ENCODE measurements at places on chromosomes 7 and 10.

- no peak for DNase-seq
Observed at GRCh38 chr7:152674860-152675758, 832 bp downstream of the XRCC2 start.

GRCh38 chr7:45147858-45148652 lies 9.5 kb upstream of the RAMP3 start:
- no peak for DNase-seq

DNA sequence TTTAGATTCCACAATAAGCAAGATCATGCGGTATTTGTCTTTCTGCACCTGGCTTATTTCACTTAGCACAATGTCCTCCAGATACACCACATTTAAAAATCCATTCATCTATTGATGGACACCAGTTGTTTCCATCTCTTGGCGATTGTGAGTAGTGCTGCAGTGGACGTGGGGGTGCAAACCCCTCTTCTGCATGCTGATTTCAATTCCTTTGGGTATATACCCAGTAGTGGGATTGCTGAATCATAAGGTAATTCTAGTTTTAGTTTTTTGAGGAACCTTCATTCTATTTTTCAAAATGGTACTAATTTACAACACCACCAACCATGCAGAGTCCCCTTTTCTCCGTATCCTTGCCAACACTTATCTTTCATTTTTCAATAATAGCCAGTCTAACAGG lies 2.0 kb upstream of the ASB10 start:
- no peak for DNase-seq

DNA sequence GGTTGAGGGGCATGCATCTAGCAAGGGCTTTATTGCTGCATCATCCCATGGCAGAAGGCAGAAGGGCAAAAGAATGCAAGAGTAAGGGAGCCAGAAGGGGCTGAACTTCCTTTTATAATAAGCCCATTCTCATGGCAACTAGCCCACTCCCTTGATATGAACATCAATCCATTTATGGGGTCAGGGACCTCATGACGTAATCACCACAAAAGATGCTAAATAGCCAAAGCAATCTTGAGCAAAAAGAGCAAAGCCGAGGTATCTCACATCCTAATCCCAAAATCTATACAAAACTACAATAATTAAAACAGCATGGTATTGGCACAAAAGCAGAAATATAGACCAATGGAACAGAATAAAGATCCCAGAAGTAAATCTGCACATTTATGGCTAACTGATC lies 499.9 kb downstream of the ATRNL1 start:
- no peak for DNase-seq

GRCh38 chr7:44727158-44727936 lies 21.3 kb upstream of the ZMIZ2 start:
- no peak for DNase-seq

DNA sequence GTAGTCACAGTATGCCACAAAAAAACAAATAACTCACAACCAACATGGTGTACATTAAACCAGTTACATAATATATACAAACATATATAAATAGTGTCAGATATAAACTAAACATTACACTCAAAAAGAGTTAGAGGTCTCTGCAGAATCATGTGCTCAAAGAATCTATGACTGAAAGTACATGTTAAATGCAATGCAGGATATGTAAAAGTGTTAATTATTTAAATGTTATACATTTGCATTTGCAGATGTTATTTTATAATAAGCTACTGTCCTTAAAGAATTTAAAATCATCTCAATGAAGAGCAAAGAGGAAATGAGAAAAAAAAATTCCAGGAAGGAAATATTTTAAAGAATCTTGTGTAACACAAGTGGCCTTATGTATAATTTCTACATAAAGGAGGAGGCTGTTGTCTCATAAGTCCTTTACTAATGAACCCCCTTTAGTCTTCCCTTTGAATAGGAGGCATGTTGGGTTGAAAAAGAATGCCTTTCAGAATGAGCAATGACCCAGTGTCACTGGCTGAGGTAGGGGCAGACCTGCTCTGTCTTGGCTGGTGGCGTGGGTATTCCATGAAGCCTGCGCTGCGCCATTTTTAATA lies 148.9 kb downstream of the ITGA8 start:
- DNase-seq: no peak

DNA sequence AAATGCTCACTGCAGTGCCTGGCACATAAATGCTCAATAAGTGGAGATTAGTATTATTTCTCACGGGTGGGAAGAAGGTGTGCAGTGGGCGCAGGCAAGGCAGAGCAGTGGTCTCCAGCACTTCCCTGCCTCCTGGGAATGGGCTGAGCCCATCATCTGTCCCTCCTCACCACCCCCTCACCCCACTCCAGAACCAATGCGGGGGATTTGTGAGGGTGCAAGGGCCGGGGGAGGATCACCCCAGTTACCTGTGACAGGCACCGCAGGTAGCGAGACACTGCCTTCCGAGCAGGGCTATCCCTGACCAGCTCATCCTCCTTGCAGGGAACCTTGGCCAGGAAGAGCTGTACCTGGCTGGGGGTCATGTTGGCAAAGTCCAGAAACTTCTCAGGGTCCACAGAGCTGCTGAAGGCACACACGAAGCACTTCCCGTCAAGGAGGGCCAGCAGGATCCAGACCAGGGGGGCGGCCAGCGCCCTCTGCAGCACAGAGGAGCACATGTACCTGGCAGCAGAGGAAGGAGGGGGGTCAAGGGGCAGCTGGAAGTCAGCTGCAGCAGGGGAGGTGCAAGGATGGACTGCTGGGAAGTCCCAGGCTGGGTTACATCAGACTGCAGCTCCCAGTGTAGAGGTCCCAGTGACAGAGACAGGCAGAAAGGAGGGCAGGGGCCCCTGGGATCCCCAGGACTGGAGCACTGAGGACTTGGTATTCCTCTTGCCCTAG lies 2.8 kb downstream of the CALHM3 start:
- no peak for DNase-seq

DNA sequence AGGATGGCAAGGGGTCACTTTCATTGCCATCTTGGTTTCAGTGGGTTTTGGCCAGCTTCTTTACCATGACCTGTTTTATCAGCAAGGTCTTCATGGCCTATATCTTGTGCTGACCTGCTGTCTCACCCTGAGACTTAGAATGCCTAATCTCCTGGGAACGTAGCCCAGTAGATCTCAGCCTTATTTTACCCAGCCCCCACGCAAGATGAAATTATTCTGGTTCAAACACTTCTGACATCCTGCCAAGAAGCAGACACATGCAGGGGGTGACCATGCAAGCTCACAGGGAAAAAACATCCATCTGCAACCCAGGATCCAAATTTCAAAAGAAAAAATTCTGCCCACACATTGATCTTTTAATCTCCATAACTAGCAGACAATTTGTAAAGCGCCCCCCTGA lies 88.4 kb upstream of the EEPD1 start:
- no peak for DNase-seq

DNA sequence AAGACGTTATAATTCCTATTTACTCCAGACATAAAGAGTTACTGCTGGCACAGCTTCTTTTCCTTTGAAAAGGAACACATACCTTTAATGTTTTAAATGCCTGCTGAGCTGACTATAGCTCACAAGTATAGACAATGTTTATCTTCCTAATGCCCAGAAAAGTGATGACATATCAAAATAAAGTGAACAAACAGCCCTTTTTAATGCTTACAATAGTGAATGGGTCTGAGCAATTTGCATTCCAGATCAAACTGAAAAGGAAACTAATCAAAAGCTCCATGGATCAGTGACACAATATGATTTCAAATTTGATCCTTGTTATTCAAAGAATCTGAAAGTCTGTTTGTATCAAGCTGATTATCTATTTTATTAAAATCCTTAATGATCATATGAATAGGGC lies 233.6 kb upstream of the SEMA3E start:
- DNase-seq: no peak

DNA sequence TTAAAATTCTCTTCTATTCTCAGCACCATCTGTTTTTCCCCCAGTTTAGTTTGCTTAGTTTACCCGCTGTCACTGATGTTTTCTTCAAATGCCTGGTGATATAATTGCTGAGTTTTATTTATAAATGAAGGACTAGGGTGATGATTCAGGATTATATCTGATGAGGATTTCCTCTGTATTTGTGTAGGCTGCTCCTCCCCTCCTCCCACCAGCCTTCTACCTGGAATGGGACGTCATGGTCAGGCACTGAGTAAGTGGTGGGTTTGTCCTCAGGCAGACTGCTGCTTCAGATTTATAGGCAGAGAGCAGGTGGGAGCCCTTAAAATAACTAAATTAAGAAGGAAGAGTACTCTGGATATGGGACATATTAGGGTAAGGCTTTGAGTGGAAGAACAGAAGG lies 35.8 kb downstream of the PALS2 start:
- DNase-seq: no peak

DNA sequence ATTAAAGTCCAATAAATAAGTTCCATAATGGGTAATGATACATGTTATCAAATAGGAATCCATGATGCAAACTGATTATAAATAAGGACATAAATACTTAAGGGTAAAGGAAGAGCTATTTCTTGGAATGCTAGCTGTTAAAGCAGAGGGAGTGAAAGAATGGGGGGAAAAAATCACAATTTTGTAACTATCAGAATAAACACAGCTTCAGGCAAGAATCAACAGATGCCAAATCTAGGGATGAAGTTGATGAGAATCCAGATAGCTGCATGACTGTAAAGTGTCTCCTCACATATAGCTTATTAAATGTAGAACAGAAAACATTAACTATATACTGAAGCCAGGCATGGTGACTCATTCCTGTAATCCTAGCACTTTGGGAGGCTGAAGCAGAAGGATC lies 4.9 kb downstream of the IPMK start:
- DNase-seq: no peak

DNA sequence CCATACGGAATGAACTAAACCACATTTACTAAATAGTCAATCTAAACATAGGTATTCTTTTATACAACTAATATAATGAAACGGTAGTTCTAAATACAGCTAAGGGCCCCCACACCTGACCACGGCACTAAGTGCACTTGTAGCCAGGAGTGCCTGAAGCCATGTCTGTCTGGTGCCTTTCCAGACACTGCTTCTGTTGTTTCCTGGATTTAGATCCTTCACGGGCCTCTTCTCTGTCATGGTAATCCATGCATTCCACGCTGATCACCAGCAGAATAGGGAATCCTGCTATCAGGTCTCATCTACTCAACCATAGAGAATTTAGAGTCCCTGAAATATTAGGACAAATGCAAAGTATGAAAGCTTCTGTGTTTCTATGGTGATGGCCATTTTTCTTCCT lies 37.8 kb downstream of the OSBPL3 start:
- DNase-seq: no peak

DNA sequence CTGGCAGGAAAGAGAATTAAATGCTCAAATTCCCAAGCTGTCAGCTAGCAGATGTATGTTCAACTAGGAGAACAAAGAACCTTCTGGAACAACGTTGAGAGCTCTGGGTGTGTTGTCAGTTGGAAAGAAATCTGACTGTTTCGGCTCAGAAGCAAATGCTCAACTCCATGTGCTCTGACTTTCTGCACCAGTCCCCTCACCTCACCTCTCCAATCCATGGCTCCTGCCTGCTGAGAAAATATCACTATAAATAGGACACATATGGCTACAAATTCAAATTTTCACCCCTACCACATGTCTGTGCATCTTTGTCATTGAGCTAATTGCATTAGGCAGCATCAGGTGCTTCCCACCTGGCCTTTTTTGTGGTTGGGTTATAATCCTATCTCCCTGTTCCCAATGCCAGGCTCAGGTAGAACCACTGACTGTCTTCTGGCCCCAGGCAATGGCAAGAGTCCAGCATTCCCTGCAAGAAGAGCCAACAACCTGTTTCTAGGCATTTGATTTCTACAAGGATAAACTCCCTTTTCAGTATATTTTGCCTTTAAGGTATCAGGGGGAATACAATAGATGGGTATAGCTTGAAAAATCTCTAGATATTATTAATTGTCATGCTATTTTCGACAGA lies 142.6 kb upstream of the LSM8 start:
- DNase-seq: no peak

- DNase-seq: peak; percentile 61
Observed at GRCh38 chr10:62352356-62352970, 21.7 kb upstream of the ZNF365 start.

DNA sequence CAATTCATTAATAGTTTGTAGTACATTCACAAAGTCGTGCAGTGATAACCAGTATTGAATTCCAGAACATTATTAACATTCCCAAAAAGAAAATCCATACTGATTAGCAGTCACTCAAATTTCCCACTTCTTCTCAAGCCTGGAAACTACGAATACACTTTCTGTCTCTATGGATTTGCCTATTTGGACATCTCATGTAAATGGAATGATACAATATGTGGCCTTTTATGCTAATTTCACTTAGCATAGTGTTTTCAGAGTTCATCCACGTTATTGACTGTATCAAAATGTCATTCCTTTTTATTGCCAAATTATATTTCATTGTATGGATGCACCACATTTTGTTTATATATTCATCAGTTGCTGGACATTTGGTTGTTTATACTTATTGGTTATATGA lies 78.8 kb downstream of the STK31 start:
- no peak for DNase-seq

- DNase-seq: no peak
Observed at GRCh38 chr7:78170815-78171214, 372.2 kb downstream of the PHTF2 start.

DNA sequence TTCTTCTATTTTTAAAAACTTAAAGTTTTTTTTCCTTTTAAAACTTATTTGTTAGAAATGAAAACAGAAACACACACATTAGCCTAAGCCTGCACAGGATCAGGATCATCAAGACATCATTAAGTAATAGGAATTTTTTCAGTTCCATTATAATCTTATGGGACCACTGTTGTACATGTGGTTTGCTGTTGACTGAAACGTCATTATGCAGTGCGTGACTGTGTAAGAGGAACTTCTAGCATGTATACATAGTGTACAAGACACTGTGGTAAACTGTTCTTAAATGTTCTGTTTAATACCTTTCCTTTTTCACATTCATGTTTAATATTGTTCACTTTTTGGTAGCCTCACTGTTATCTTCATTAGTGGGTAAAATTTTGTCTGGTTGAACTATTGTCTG lies 12.1 kb downstream of the ENTPD7 start:
- DNase-seq: no peak

GRCh38 chr7:25887266-25887665 lies 264.7 kb upstream of the NFE2L3 start:
- no peak for DNase-seq

DNA sequence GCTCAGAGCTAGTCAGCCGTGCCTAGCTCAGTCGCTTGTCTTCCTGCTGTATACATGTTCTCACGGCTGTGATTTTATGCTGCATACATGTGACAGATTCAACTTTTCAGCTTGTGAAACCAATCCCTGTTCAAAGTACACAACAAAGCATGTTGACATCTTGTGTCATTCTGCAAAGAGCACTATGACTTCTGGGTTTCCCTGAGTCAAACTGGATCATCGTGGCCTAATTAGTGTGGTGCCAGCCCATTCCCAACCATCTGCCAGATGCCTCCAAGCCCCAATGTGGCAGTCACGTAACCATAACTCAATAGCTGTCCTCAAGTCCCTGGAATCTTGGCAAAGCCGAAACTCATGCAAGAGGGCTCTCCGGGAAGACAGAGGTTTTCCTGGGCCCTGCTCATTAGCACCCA lies 144.8 kb downstream of the MYOF start:
- DNase-seq: no peak

- no peak for DNase-seq
Observed at GRCh38 chr7:149317986-149318672, 56.1 kb downstream of the ZNF783 start.

GRCh38 chr7:8217200-8218068 lies 44.5 kb downstream of the ICA1 start:
- DNase-seq: peak; percentile 2

GRCh38 chr7:137147338-137147720 lies 196.2 kb downstream of the PTN start:
- no peak for DNase-seq

Data from stimulated activated naive CD4-positive, alpha-beta T cell treated with Interleukin-2 at 50 U/mL for 16 hours (primary cell).